ENCODE measurements at places on chromosomes 3 and 15.

DNA sequence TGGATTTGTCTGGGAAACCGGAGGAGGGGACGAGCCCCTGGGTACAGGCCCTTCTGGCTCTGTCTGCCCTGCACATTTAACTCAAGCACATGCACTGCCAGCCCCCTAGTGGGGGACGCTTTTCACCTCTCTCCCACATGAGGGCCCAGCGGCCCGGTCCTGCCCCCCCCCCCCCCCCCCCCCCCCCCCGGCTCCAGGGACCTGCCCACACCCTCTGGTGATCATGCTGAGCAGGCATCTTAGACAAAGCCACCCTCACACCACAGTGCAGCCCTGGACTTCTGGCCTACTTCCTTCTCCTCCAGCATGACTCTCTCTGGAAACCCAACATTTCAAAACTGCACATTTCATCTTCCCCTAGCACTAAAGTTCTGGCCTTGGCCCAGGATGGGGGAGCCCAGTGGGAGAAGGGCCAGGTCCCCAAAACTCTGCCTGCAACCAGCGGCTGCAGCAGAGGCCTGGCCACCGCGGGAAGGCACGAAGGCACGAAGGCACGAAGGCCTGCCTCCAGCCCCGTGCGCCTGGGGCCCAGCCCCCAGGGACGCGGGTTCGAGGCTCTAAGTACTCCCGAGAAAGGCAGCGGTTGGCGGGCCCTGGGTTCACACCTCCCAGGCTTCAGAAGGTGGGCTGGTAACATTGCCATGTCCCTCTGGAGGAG lies 14.1 kb downstream of the KLF15 start:
- DNase-seq, result peak; percentile 5

GRCh38 chr15:45431511-45431910 lies 53.2 kb upstream of the GATM start:
- DNase-seq, result no peak

GRCh38 chr3:172467170-172467824 lies 19.0 kb upstream of the GHSR start:
- peak; percentile 66 for DNase-seq

DNA sequence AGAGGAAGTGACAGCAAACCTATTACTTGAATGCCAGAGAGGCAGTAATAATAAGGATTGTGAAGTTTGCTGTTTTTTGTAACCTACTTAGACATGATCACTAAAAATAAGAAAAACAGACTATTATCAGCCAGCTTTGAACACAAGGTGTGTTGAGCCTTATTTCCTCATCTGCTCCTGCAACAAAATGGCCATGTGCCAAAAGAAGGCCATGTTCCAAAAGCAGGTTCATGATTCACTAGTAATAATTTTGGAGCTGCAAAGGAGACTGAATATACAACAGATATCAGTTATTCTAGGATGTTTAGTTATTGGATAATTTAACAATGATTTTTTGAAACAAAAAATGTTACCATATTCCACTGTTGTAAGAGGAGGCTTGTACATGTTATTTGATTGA lies 578.7 kb downstream of the SQOR start:
- no peak for DNase-seq

DNA sequence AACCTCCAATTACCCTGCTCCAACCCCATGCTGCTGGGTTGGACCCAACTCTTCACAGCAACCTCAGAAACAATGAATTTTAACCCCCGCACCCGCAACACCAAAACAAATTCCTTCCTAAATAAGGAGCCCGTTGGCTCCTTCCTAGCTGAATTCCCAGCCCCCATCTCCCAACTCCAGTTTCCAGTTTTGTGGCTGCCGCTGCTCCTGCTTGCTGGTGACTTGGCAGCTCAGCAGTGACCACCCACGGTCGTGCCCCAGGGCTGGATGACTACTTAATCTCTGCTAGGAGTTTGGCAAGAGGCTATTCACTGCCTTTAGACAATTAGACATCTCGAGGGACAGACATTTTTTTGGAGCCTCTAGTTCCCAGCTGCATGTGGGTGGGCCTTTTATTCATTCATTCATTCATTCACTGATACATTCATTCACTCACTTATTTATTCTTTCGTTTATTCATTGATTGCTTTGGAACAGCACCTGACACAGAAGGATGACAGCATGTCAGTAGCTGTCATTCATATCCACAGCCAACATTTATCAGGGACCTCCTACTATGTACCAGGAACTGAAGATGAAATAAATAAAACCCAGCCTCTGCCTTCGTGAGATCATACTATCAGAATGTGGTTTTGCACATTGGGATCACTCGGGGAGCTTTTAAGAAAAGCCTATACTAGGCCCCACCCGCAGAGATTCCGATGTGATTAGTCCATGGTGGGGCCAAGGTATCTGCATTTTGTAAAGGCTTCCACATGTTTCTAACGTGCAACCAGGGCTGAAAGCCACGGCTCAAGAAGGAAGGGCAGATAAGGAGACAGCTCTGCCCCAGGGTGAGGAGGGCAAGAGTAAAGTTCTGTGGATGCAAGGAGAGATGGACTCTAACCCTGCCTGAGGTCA lies 256.5 kb downstream of the SHQ1 start:
- peak; percentile 69 for DNase-seq

GRCh38 chr15:62449638-62450037 lies 284.6 kb upstream of the C2CD4B start:
- DNase-seq, result no peak

DNA sequence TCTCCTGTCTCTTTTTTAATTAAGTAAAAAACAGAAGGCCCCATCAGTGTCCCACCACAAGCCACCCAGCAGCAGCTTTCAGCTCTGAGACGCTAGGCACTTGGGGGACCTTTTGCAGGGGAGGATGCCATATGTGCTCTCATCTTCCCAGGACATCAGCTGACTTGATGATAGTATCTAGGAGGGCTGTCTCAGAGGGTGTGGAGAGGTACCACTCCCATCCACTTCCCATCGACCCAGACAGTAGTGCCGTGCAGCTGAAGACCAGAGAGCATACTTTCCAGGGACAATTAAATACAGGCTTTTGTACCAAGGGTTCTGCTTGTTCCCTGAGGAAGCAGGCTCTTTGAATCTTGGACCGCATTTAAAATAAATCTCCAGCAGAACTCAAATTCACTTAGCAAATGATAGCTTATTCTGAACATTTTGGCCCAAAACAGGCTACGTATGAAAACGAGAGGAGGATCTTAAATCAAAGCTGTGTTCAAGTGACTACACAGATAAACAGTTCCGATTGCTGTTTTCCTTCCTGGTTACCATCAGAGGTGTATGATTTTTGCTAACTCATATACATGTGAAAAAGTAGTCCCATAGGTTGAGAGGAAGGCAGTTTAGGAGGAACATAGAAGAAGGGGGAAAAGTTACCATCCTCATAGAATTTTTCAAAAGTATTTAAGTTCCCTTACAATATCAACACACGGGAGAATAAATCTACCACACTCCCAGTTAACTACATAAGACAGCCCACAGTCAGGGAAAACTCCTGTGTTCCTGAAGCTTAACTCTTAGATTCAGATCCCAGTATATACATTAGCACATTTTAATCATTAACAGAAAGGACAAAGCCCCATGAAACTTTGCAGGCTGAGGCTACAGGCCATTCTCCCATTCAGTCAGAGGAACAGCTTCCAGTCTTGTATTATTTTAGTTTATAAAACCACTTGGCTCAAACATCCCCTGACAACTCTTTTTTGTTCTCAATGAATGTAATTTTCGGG lies 9.5 kb downstream of the WNT5A start:
- no peak for DNase-seq

GRCh38 chr15:90887037-90887481 lies 2.8 kb downstream of the FES start:
- DNase-seq, result no peak

- DNase-seq, result no peak
Observed at GRCh38 chr15:77815015-77815414, 182.3 kb upstream of the LINGO1 start.

DNA sequence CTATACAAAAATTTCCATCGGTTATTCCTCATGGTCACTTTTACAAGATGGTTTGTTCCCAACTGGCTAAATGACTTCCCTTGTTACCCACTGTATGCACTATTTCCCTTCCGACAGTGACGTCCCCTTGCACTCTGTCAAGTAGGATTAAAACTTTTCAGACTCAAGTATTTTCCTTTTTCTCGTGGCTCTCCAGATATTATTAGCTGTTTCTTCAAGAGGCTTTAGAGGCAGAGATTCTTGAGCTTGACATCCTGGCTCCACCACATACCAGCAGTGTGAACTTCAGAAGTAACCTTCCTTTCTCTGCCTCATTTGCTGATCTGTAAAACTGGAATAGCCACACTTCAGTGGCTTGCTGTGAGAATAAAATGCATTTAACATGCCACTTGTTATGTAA lies 14.0 kb downstream of the CSNK1G1 start:
- no peak for DNase-seq

DNA sequence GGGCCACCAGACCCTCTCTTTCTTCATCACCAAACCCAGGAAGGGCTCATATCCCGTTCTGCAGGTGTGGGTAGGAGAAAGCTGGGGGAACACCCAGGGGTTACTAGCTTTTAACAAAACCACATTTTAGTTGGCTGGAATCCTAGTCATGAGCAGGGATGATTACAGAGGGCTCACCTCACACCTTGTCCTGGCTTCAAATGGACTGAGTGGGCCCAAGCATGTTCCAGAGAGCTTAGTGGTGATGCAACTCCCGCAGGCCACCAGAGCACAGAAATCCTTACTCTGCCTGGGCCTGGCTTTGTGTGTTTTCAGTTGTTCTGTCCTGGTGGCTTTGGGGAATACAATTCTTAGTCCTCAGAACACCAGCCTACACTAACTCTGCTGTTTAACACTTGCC lies 56.8 kb upstream of the RYK start:
- no peak for DNase-seq

DNA sequence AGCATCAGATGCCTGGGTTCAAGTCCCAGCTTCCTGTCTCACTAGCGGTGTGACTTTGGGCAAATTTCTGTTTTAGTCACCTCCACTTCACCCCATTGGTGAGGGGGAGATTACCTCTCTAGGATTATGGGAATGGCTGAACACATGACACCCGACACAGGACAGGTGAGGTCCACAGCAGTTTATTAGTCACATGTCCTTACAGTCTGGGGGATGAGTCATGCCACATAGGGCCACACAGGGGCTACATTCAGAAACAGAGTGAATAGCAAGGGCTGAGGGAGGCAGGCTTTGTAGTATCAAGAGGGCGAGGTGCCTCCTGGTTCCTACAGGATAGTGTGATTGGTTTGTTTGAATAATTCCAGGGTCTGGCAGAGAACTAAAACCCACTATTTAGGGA lies 15.2 kb upstream of the ITGA11 start:
- no peak for DNase-seq

- no peak for DNase-seq
Observed at GRCh38 chr3:152196782-152197181, 71.9 kb upstream of the MBNL1 start.

GRCh38 chr3:72872183-72872582 lies 15.7 kb upstream of the GXYLT2 start:
- DNase-seq, result peak; percentile 55

DNA sequence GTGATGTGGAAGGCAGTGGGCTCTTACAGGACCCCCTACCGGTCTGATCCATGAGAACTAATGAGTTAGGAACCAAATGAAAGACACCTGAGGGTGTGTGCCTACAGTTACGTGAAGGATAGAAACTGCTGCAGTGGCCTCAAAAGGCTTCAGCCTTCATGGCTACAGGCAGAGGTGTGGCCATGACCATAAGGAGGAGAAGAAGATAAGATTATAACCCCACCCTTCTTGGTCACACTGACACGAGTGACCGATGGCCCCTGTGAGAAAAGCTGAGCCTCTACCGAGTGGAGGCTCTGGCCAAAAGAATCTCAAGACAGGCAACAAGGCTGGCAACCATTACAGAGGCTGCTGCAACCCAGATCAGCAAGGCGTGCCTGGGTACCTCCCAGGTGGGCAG lies 6.3 kb downstream of the RFT1 start:
- no peak for DNase-seq

- no peak for DNase-seq
Observed at GRCh38 chr3:17820704-17821103, 78.3 kb upstream of the TBC1D5 start.

DNA sequence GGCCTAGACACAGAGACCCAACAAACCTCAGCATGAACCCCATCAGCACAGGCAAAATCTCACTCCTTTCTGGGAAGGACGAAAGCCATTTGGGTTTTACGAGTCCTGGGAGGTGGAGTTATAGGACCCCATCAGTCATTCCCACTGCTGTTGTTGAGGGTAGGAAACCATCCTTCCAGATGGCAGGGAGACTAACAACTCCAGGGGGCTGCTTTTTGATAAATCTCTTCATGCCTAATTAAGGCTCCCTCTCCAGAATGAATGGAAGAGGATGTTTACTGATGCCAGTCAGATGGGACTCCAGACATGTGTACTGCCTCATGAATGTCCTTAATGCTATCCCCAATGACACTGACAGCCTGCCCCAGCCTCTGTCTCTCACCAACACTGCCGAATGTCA lies 75.3 kb downstream of the ST8SIA2 start:
- DNase-seq, result no peak

DNA sequence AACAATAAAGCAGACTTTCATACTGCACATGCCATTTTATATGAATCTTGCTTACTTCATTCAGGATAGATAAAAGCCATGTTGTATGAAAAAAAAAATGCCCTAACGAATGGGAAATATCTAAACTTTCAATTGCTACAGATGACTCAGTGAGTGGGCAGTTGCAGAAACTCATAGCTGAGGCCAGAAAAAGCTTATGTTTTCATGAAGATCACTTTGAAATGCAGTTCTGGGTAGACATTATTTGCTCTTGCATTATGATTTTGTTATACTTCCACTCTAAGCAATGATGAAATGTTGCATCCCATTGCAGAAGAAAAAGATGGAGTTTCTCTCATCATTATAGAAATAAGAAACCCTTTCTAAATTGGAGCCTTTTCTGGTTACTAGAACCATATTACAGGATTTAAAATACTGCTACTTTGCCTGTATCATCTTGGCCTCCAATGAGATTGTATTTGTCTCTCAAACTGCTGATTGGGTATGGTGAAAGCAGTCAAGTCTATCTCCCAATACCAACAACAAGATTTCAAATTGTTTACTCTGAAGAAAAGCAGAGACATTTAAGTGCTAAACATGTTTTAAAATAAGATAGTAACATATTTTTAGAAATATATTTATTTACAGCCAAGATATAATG lies 17.0 kb downstream of the PEAK1 start:
- DNase-seq, result peak; percentile 90

- DNase-seq, result peak; percentile 63
Observed at GRCh38 chr3:64220161-64220914, 4.9 kb downstream of the PRICKLE2 start.

DNA sequence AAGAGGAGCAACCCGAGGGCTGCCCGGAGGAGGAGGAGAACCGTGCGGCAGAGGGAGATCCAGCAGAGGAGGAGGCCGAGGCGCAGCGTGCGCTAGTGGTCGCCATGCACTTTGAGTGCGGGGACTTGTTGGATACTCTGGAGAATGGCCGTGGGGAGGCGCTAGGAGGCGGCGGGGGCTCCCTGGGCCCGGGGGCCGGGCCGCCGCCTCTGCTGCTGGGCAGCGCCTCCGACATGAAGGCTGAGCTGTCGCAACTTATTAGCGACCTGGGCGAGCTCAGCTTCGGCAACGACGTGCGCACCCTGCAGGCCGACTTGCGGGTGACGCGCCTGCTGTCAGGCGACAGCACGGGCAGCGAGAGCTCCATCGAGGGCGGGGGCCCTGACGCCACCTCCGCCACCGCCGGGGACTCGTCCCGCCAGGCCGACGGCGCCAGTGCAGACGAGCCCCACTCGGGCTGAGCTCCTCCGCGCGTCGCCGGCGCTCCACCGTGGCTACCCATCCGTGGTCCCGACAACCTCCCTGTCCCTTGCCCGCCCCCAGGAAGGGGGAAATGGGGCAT lies 2.0 kb downstream of the FAM43A start:
- DNase-seq, result peak; percentile 51

Measured in IMR-90 (cell line).